ENCODE measurements at places on chromosomes 16 and 17.

- no peak for DNase-seq
Measured at GRCh38 chr17:44297975-44298374, 10.4 kb upstream of the RUNDC3A start.

- no peak for DNase-seq
Measured at GRCh38 chr16:84933774-84934631, 77.3 kb downstream of the ZDHHC7 start.

- DNase-seq: peak; percentile 39
Measured at GRCh38 chr16:85350973-85351372, 238.7 kb upstream of the CIBAR2 start.

DNA sequence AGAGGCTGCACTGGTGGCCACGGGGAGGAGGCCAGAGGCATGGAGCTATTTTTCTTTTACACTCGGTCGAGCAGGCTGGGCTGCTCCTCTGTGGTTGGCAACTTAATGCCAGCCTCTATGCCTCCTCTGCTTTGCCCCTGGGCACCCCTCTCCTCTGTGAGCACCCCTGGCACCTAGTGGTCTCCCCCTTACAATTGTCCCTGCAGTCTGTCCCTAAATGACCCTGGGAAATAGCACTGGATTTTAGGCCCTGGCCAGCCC, 27.0 kb downstream of the LRRC75A start:
- no peak for DNase-seq

DNA sequence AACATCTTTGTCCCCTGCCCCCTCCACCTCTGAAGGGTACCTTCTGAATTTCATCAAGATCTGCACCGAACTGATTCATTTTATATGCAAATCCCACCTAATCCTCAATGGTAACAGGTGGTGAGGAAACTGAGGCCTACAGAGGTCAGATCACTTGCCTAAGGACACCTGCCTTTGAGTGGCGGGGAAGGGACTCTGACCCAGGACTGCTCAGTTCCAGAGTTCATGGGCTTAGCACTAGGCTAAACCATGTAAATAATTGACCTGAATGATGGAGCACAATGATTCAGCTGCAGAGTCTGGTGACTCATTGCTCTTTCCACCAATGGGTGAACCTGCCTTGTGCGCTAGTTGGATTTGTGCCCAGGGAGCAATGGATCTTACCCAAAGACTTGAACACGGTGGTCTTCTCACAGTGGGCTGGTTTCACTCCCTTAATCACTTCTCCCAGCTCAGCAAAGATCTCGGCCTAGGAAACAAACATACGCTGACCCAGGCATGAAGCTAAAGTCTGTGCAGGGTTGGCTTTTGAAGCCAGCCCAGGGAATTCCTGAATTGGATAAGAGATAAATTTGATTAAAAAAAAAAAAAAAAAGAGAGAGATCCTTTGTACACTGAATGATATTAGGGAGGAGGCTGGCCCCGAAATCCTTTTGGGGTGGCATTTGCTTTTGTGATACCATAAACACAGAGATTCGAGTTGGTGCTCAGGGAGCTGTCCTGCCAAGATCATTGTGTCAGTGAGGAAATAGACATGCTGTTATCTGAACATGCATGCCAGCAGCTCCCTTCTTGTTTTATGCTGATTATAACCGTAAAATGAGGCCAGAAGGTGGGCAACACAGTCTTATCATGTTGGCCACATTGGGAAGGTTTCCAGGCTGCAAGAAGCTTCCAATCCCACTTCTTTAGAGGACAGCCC, 17.0 kb downstream of the CRYM start:
- no peak for DNase-seq

- peak; percentile 54 for DNase-seq
Measured at GRCh38 chr16:3187798-3188674, at the start of gene OR1F1. Gene OR1F1, plus strand, starts transcription at chr16:3188204.

GRCh38 chr16:11033629-11034420, 89.5 kb downstream of the CLEC16A start:
- no peak for DNase-seq

DNA sequence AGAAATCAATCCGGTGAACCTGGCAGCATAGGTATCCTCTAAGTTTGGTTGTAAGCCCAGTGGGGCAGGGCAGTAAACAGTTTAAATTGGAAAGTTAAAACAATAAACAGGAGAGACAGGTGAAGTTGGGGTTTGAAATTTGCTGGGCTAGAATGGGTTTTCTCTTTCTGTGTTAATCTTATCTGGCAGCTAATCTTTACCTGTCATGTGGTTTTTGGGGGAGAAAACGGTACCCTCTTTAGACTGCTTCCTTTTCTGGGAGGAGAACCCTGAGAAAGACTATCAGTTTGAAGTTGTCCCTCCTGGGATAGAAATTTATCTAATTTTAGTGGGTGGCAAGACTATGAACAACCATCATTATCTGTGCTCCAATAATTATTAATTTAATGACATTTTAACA, 24.0 kb downstream of the CDH13 start:
- DNase-seq: no peak

DNA sequence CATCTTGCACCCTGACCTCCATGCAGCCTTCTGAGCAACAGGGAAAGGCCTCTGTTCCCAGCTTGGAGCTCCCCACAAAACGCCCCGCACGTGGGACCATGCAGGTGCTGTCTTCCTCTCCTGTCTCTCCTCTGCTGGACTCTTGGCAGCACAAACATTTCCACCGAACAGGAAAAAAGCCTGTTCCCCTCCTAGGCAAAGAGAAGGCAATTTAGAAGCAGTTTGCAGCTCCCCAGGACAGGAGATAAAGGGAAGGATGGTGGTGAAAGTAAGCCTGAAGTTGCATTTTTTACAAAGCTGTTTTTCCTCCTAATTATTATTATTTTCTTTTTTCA, 7.7 kb upstream of the CIBAR2 start:
- DNase-seq: no peak

GRCh38 chr17:76497979-76498875, 3.0 kb downstream of the RHBDF2 start:
- peak; percentile 43 for DNase-seq
